ENCODE measurements at places on chromosomes 2 and 18. TPM values are rescaled to one million over a fixed set of nuclear protein-coding genes. Genes with fewer than 3 reads are reported as not detected.

The PRKAG3 gene
- polyA plus RNA-seq, result not detected

DNA sequence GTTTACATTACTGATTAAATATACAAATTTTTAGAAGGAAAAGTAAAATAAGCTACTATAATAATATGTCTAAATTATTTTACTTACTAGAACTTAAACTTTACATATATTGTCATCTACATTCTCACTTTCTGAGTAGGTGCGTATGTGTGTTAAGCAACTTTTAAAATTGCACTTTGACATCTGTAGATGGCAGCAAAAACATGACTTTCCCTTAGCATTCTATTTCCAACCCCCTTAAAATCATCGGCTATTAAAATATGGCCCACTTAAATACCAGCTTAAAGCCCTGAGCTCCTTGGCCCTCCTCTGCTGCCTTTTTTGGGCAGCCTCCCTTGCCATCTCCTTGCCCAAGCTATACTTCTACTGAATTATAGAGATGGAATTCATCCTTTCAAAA lies 78.0 kb downstream of the UPP2 start:
- no peak for DNase-seq

GRCh38 chr18:58495634-58496033 lies 133.3 kb downstream of the ALPK2 start:
- no peak for DNase-seq

GRCh38 chr2:226932443-226932842 lies 96.6 kb downstream of the RHBDD1 start:
- DNase-seq, result no peak

Measured in left renal pelvis (tissue), 4 donors.